ENCODE measurements at places on chromosomes 4 and X.

- no peak for DNase-seq
Observed at GRCh38 chr4:3391422-3391821, 50.3 kb upstream of the HGFAC start.

- no peak for DNase-seq
Observed at GRCh38 chr4:763922-764321, 58.3 kb downstream of the PCGF3 start.

DNA sequence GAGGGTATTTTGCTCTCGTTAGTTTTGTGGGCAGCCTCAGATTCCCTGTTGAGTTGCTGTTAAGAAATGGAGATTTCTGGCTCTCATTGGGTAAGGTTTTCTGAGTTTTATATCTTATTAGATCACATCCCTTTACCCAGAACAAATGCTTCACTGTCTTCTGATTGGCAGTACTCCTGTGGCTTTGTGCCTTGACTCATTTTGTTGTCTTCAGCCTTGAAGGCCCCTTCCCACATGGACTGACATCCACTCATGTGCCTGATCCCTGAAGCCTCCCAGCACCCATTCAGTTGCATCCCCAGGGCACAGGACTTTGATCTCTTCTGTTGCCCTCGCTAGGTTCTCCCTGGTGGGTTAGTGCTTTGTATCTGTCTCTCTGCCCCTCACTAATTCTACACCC lies 10.4 kb downstream of the MED28 start:
- no peak for DNase-seq

DNA sequence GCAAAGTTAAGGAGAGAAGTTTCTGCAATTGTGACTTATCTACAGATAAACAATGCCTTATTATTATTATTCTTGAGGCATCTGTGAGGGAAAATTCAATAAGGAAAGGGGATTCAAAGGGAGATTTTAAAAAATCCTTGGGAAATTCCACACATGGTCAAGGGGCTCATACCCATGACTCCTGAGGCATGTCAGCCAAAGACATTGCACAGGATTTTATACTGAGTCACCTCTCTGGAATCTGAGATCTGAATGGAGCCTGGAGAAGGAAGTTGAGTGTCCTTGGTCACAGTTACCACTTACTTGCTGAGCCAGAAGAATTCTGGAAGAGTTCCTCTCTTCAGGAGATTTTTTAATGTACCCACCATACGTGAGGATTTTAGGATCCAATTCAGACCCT lies 14.4 kb upstream of the CXCL8 start:
- no peak for DNase-seq

- no peak for DNase-seq
Observed at GRCh38 chr4:16187455-16187854, 38.8 kb downstream of the TAPT1 start.

GRCh38 chr4:38160487-38161207 lies 200.4 kb downstream of the PTTG2 start:
- DNase-seq, result peak; percentile 18

All from stimulated activated CD8-positive, alpha-beta memory T cell treated with anti-CD3 and anti-CD28 coated beads, Interleukin-4, amount 100 ng/mL, for 1 hour (primary cell).